Cardiac muscle cell (in vitro differentiated cells and primary cell): ENCODE measurements at places on chromosomes 3 and 15.

GRCh38 chr15:81064253-81064652 lies 63.5 kb downstream of the TLNRD1 start:
- no peaks in the 10 kb centered on the region for H3K36me3 ChIP-seq
- no peak overlapping the region for H3K27ac ChIP-seq
- no peak overlapping the region for H3K4me3 ChIP-seq
- no peak for DNase-seq

- H3K27ac ChIP-seq: no peak overlapping the region
- H3K4me3 ChIP-seq: no peak overlapping the region
- H3K4me1 ChIP-seq: no peaks in the 10 kb centered on the region
Observed at GRCh38 chr15:33852570-33852969, 115.7 kb upstream of the CHRM5 start.

DNA sequence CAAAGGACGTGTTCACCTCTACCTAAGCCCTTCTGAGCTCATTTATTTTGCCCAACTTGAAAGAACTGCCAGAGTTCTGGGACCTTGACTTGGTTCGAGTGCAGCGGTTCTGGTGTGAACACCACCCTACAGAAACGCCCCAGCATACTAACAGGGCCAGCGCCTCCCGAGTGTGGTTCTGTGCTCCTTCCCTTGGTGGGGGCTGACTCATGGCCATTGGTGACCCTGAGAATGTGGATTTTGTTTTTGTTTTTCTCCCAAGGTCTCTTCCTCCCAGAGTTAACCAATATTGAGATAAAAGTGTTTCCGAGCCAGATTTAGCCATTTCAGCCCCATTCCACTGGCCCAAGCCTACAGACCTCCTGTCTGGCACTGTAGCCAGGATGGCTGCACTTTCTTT lies 27.9 kb downstream of the SEMA7A start:
- H3K4me3 ChIP-seq: no peak overlapping the region
- DNase-seq: no peak
- H3K4me1 ChIP-seq: peaks cover 10% of the 10 kb centered on the region
- H3K27ac ChIP-seq: no peak overlapping the region
- no peaks in the 10 kb centered on the region for H3K27me3 ChIP-seq
- no peaks in the 10 kb centered on the region for H3K36me3 ChIP-seq

GRCh38 chr15:71971905-71972304 lies 146.0 kb downstream of the MYO9A start:
- no peaks in the 10 kb centered on the region for H3K36me3 ChIP-seq
- no peaks in the 10 kb centered on the region for H3K4me1 ChIP-seq
- DNase-seq: no peak
- no peak overlapping the region for H3K4me3 ChIP-seq

DNA sequence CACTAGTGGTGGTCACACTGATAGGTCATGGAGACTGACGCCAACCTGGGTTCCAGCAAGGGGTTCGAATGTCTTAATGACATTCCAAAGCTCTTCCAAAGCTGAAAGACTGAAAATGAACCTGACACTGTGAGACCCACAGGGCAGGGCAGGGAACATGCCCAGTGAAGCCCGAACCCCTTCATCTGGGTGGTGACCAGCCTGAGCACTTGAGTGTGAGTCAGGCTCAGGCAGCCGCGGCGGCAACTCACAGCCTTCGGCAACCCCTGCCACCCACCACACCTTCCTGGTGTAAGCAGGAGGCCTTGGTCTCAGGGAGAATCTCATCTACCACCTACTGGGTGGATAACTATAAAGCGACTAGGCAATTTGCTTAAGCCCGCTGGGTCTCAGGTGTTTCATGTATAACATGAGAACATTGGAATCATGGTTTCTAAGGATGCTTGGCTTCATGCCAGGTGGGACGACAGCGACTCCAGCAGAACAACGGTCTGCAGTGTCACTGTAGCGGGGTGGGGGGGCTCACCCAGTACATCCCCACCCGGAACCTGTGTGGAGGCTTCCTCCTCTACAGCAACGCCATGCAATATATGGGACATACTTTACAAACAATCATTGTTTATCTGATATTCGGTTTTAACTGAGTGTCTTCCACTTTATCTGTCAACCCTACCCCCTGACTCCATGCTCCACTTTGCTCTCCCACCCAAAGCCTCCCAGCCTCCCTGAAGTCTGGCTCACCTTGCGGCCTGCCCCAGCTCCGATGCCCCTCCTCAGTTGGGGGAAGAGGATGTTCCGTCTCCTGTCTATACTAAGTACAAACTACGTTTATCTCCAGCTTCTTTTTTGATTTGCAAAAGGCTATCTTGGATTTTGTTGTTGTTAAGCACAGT lies 125.0 kb upstream of the MEF2A start:
- H3K4me3 ChIP-seq: no peak overlapping the region
- DNase-seq: no peak
- H3K36me3 ChIP-seq: no peaks in the 10 kb centered on the region
- no peaks in the 10 kb centered on the region for H3K27me3 ChIP-seq
- no peak overlapping the region for H3K27ac ChIP-seq
